ENCODE measurements at places on chromosomes 12 and 14.
A peak's percentile ranks its signal among the peaks of the same experiment; 100 is the strongest.

DNA sequence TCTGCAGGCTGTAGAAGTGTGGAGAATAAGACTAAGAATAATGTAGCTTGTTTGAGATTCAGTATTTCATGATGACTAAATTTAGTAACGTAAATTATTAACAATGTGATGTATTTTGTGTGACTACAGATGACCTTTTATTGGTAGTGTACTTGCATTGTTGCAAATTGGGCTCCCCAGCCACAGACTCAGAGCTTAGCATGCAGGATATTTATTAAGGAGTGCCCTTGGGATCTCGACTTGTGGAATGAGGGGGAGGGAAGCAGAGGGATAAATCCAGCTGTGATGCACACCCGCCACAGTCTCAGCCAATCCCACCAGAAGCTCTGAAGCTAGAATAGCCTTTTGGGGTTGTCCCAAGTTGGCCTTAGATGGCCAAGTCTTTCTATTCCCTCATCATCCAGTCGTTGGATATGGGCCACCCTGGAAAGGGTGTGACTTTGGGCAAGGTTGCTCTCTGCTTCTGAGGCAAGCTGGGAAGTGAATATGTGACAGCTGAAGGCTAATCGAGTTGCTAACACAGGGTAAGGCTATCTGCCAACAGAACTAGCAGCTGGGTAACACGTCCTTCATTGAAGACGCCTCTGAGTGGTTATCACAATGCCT, 42.1 kb upstream of the USP44 start:
- no peak for DNase-seq

DNA sequence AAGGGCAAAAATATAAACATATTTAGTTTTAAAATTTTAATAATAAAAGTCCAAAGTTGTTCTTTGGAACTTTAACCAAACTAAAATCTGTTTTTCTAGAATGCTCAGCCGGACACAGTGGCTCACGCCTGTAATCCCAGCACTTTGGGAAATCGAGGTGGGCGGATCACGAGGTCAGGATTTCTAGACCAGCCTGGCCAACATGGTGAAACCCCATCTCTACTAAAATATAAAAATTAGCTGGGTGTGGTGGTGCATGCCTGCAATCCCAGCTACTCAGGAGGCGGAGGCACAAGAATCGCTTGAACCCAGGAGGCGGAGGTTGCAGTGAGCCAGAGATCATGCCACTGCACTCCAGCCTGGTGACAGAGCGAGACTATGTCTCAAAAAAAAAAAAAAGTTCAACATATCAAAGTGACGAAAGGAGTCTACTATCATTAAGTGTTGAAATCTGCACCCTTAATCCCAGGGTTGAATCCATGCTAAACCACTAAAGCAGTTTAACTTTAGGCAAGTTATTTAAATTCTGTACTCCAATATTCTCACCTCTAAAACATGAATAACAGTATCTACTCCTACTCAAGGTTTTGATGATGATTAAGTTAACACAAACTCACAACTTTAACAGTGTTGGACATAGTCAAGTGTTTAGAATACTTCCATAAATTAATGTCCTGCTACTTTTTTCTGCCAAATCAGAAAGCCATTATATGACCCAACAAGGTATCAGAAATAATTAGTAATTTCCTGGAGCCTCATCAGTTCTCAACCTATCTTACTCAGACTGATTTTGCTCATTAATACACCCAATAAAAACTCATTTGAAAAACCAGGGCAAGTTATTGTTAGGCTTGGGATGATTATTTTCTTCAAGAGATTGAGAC, 11.0 kb downstream of the HNRNPC start:
- no peak for DNase-seq

GRCh38 chr14:64997108-64997794, 10.6 kb downstream of the FNTB start:
- DNase-seq: no peak

GRCh38 chr12:54438517-54438916, 19.5 kb upstream of the ITGA5 start:
- no peak for DNase-seq

DNA sequence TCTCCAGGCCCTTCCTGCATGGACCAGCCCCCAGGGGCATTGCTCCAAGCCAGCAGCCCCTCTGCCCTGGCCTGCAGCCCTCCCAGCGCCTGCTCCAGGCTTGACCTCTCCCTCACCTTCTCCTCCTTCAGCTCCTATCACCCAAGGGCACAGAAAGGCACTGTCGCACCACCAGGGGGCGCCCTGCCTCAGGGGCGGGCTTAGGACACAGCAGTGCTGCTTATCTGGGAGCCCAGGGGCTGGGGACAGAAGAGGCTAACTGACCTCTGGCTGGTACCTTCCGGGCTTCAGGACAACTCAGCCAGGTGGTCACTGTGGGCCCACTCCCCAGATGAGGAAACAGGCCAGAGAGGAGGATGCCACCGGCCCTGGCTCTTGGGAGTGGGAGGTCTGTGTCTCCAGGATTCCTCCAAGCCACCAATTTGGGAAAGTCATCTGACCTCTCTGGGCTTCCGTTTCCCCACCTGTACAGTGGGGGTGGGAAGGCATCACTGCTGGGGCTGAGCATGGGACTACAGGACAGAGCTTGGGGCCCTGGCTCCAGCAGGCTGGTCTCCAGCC, 25.3 kb upstream of the GPR132 start:
- DNase-seq: peak; percentile 94

GRCh38 chr12:34340534-34341361, 318.5 kb downstream of the ALG10 start:
- DNase-seq: no peak

GRCh38 chr14:21965042-21965441, 291.4 kb upstream of the OR4E1 start:
- DNase-seq: no peak

DNA sequence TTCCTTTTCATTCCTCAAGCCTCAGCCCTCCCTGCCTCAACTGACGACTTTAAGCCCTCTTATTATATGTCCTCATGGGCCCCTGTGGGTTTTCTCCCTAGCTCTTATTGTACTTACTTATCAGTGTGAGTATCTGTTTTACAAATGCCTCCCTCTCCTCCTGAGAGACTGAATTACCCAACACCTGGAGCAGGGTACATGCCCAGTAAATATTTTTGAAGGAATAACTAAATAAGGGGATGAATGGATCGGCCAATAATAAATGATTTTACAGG, 95.8 kb upstream of the SLC35F4 start:
- no peak for DNase-seq

GRCh38 chr12:87427770-87428169, 601.4 kb downstream of the C12orf50 start:
- DNase-seq: no peak

DNA sequence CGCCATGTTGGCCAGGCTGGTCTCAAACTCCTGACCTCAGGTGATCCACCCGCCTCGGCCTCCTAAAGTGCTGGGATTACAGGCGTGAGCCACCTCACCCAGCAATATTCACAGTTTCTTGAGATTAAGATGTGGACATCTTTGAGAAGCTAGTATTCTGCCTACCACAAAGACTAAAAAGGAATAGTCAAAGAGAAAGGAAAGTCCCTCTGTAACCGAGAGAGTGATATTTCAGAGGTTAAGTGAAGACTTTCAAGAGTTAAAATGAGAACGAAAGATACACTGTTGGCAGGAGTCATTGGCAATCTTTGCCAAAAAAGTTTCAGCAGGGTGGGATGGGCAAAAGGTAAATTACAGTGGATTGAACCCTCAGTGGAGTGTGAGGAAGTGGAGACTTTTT, 15.6 kb downstream of the DGKA start:
- DNase-seq: no peak

DNA sequence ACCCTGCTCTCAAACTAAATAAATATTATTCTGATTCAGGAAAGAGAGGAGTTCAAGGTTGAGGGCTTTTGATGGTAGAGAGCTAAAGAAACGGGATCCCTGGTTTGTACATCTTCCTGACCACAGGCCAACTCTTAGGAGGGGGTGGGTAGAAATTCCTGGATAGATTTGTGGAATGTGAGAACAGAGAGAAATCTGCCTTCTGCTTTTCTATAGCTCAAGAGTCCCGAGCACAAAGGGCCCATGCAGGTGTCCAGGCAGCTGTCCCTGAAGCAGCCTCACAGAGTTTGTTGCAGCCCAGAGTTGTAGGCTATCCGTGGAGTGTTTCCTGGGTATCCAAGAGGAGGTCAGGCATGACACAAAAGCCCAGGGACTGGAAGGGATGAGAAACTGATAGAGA, 198.6 kb downstream of the BCAT1 start:
- no peak for DNase-seq

GRCh38 chr14:90616313-90616712, 199.9 kb downstream of the TTC7B start:
- DNase-seq: no peak

DNA sequence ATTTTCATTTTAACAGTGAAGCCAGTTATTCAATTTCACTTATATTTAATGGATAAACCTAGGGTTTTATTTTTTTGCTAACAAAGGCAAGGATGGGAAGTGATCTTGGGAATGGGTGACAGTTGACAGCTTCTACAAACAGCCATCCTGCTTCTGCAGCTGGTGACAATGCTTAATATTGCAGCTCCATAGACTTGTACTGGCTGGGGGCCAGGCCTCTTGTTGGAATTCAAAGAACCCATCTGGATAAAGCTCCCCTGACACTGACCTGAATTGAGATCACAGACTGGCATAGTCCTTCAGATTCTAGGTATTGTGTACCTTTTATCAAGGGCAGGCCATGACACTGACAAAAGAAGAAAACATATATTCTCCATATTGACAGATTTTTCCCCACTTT, 664.6 kb upstream of the FOXG1 start:
- no peak for DNase-seq

DNA sequence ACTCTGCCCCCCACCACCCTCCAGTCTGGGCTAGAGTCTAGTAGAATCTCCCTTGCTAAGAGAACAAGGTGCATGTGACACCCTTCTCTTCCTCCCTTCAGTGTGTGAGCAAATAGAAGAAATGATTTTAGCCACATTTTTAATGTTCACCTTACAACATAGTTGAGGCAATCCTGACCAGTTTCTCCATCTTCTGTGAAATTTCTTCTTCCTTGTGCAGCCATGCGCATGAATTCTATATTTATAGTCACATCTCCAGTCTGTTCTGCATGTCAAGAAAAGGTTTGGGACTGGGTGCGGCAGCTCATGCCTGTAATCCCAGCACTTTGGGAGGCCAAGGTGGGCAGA, 9.5 kb upstream of the LTA4H start:
- DNase-seq: no peak

DNA sequence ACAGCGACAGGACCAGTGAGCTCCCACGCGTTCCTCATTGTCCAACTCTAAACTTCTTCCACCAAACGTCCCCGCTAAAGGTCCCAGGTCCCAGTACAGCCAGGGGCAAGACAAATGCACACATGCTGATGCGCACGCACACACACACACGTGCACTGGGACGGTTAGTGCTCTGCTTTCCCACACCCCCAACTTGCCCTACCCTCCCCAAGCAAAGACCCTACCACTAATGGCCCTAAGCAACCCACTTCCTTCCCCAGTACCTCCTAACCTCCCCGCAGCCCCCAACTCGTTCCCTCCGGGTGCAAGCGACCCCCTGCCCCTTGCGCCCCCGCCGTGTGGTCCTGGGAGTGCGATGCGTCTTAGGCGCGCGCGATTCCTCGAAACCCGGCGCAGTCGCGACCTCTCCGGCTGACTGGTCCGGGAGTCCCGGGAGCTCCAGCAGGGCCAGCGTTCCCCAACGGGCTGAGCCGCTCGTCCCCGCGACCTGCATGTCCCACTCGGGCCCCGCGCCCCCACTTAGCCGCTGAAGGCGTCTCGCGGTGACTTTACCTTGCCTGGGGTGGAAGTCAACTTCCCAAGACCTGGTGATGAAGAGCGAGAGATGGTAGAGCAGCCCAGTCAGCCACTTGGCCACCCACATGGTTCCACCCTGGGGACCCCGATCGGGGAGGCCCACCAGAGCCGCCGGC, 578 bp downstream of the ADAMTS20 start:
- DNase-seq: no peak

DNA sequence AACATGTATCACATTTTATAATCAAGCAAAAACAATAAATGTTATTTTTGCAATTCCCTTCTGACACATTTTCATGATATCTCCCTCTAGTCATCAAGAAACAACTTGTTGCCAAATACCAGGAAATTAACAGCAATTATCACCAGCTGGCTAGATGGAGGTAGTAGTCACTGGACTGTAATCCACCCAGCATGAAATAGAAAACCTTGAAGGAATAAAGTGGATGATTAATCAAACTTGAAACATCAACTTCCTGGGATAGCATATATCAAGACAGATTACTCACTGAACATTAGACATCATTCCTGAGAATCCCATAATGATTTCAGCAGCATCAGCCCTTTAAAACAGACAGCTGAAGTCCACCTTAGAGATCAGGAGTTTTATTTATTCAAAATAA, 259.0 kb downstream of the CCDC59 start:
- no peak for DNase-seq

DNA sequence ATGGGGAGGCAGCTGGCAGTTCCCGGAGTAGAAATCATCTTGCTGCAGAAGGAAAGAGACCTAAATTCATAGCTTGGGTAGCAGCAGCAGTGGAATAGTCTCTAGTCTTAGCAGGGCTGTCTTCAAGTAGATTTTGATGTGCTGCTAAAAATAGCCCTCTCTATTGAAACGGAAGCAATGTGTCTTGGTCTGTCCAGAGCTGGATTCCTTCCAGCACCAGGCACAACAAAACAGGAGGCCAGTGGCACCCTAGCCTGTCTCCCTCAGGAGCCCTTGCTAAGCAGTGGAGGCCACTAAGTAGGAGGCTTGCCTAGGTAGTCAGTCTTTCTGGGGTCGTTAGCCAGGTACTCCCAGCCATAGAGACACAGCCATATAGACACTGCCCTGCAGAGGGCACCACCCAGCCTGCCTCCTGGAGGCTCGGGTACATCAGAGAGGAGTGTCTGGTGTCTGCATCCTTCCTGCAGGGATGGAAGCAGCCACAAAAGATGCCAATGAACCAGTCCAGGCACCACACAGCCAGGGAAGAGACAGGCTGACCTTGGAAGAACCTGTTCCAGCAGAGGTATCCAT, 97.5 kb downstream of the CRACR2A start:
- no peak for DNase-seq

- DNase-seq: no peak
Measured at GRCh38 chr12:24287963-24288362, 338.5 kb upstream of the SOX5 start.

GRCh38 chr14:63551332-63551731, 8.2 kb upstream of the PPP2R5E start:
- DNase-seq: no peak

DNA sequence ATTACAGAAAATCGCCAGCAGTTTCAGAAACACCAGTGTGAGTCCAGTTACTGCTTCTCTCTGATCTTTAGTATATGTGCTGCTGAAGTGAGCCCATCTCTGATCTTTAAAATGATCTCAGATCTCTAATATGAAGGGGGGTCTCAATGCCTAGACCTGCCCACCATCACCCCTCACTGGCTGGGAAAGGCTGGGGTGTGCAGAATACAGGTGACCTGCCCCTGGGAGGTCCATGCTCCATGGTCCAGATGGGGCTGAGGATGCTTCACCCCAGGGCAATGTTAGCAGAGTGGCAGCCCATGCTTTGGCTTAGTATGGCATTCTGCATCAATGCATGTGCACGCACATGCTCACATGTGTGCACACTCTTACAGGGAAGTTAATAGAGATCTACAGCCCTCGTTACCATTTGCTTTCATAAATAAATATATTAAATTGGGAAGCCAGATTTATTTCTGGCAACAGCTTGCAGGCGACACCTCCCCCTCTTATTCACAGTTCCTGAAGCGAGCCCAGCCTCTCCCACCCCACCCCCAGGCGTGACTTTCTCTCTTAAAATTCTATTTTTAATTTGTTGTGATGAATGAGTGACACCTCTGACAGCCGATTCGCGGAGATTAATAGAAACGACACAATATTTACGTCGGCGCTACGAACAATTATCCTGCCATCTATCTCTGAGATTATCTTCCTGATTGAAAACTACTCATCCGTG, 104.7 kb upstream of the ESRRB start:
- DNase-seq: no peak

- no peak for DNase-seq
Measured at GRCh38 chr14:104609666-104610065, 5.1 kb upstream of the TMEM179 start.
